ENCODE measurements at places on chromosomes 3 and 15.

DNA sequence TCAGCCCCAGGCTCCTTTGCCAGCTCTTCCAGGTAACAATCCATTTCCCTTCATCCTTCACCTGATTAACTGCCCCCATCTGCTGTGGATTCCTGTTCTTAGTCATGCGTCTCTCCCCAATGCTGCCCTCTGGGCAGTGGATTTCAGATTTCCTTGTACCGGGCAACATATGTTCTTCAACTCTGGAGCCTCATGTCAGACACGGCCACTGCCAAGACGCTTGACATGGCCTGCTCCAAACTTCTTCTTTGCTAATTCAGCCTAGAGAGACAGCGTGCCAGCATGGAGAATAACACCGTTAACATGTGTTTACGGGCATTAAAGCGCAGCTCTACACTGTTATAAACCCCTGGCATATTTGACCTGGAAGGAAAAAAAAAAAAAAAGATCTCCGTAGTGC, 1035.1 kb upstream of the NR2F2 start:
- DNase-seq: no peak

DNA sequence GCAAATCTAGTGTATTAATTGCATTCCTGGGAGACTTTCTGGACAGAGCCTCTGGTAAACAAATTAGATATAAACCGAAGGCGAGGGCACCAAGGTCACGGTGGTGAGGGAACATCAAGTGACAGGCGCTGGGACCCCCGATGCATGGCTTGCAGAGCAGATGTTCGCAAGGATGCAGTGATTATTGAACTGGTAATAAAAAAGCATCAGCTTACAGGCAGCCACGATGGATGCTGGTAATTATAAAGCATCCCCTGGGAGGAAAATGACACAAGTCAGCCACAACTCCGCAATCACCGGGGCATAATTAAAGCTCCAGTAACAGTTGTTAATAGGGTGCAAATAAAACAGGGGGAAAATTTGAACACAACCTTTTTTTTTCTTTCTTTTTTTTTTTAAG, 231.1 kb upstream of the DPH6 start:
- no peak for DNase-seq

- DNase-seq: no peak
Observed at GRCh38 chr3:50158530-50159146, 3.5 kb downstream of the SEMA3F start.

DNA sequence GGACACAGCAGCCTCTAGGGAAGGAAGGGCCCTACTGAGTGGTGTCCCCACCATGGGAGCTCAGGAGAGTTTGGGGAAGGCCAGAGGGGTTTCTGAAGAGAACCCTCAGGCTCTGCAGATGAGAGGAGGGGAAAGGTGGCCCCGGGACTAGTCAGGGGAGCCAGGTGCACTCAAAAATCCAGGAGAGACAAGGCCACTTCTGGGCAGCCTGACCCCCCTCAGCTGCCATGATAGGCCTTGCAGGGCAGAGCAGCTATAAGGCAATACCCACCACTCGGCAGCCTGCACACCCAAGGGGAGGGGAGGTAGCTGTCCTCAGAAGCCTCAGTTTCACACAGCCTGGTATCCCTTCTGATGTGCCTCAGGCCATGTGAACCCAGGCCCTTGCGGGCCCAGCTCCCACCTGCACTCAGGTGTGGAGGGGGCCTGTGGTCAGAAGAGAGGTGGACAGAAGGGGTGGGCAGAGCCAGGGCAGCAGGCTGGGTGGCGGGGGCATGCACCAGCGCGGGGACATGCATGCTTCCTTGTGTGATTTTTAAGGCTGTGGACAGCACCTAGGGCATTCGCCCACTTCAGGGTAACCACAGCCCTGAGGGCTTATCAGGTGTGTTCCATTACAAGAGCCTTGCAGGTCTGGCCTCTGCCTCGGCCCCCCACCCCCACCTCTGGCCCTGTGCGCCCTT, 34.6 kb downstream of the SRPRB start:
- no peak for DNase-seq

DNA sequence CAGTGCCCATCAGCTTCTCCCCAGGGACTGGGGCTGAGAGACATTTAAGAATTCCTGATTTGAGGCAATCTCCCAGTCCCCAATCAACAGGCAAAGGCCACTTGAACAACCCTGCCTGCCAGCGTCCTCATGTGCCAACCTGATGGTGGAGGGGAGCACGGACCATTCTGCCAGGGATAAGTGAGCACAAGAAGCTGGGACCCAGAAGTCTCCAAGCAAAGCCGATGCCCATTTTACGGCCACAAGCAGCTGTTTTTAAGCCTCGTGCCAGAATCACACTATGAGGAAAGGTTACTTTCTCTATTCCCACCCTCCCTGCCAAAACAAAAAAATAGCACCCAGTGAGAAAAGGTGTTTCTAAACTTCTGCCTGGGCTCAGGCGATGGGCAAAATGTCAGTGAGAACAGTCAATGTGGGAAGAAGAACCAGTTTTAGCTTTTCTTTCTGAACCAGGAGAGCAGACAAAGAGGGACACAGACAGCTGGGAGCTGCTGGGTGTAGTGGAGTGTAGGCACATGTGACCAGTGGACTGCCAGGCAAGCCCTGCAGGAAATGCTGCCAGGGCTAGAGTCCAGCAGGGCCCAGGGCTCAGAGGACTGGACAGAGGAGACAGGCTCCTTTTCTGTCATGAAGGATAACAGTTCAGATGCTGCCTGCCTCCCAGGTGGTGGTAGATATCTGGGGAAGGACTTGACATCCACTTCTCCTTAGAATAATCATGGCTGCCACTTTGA, 57.7 kb downstream of the ATP2B2 start:
- DNase-seq: no peak

GRCh38 chr3:106176734-106177133, 307.9 kb upstream of the CBLB start:
- peak; percentile 59 for DNase-seq

DNA sequence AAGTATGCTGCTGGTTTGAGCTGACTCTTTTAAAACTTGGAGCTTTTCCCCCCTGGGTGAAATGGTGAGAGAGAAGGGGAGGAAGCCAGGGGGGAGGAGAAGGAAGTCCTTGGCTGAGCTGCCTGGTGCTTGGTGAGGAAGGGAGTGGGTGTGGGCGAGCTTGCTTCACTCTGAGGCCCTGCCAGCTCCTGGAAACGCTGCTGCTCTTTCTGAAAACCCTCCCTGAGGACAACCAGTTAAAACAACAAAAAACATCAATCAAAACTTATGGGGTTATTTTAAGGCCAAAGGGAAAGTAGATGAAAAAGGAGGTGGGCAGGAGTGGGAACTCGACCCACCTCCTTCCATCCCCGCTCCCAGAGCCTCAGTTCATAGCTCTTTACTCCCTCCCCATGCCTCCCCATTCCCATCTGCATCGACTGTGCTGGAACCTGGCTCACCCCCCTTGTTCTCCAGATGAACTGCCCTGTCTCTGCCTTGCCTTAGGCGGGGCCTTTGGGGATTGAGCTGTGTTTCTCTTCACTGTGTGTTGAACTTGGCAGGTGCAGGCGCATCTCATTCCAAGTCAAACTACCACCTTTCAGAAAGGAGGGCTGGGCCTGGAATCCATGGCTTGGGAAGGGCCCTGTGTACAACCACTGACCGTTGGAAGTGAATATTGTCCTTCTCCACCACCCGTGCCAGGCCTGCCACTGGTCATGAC, 166.1 kb downstream of the ZNF621 start:
- DNase-seq: no peak

DNA sequence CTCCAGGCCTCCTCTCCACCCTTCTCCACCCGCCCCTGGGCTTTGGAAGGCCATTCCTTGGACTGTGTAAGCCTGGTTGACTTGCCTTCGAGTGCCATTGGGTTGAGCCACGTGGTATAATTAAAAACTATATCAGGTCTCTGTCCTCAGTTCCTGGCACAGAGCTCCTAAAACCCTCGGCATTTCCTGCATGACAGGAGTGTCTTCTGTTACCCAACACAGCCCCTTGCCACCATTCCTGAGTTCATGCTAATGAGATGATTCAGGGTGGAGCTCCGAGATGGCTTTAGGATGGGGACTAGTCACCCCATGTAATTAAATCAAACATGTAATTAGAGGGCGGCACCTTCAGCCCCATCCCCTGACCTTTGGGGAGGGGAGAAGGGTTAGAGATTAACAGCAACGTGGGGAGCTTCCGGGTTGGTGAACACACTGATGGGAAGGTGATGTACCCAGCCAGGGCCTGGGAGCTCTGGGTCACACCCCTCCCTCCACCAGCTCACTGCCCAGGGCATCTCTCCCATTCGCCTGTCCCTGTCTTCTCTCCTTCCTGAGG, 256.4 kb downstream of the FAM43A start:
- DNase-seq: no peak

All from GM20000 (cell line).